ENCODE measurements at places on chromosomes 4 and X. TPM values are rescaled to one million over a fixed set of nuclear protein-coding genes. Genes with fewer than 3 reads are reported as not detected.

ZNF711 gene
- 2.1 TPM for polyA plus RNA-seq

VCX3A gene
- polyA plus RNA-seq = 0.10 TPM

GPR82 gene
- polyA plus RNA-seq = not detected

IQCM gene
- not detected for polyA plus RNA-seq

WFS1 gene
- 10.7 TPM for polyA plus RNA-seq

ZNF157 gene
- not detected for polyA plus RNA-seq

PAGE2B gene
- polyA plus RNA-seq = not detected

CD40LG gene
- 0.14 TPM for polyA plus RNA-seq

TMEM187 gene
- polyA plus RNA-seq = 14.3 TPM

SLC9A7 gene
- 0.11 TPM for polyA plus RNA-seq

ABCD1 gene
- polyA plus RNA-seq = 7.5 TPM

IQSEC2 gene
- polyA plus RNA-seq = 5.6 TPM

NXT2 gene
- 11.2 TPM for polyA plus RNA-seq

MMRN1 gene
- polyA plus RNA-seq = 4.5 TPM

TRIM61 gene
- polyA plus RNA-seq = 0.38 TPM

CT55 gene
- polyA plus RNA-seq = not detected

PHF8 gene
- polyA plus RNA-seq = 7.1 TPM

SOX3 gene
- not detected for polyA plus RNA-seq

OPHN1 gene
- polyA plus RNA-seq = 3.0 TPM

OTUD6A gene
- polyA plus RNA-seq = not detected

CXCL8 gene
- 1.6 TPM for polyA plus RNA-seq

CCDC120 gene
- polyA plus RNA-seq = 2.4 TPM

ITIH6 gene
- polyA plus RNA-seq = not detected

FOXO4 gene
- 11.4 TPM for polyA plus RNA-seq

FAM200B gene
- 42.6 TPM for polyA plus RNA-seq

TIGD2 gene
- polyA plus RNA-seq = 1.5 TPM

TCEAL6 gene
- 0.16 TPM for polyA plus RNA-seq

USP51 gene
- 0.67 TPM for polyA plus RNA-seq

CXCR3 gene
- polyA plus RNA-seq = 0.12 TPM

ARL13A gene
- not detected for polyA plus RNA-seq

SH3RF1 gene
- polyA plus RNA-seq = 8.1 TPM

XAGE3 gene
- not detected for polyA plus RNA-seq

GPR173 gene
- 2.2 TPM for polyA plus RNA-seq

DMP1 gene
- 0.03 TPM for polyA plus RNA-seq

TCEAL2 gene
- 1.7 TPM for polyA plus RNA-seq

AWAT2 gene
- polyA plus RNA-seq = not detected

RASGEF1B gene
- 10.8 TPM for polyA plus RNA-seq

NAT8L gene
- 68.4 TPM for polyA plus RNA-seq

GRIA2 gene
- 0.48 TPM for polyA plus RNA-seq

MAGIX gene
- polyA plus RNA-seq = 3.3 TPM

GUCY1A1 gene
- polyA plus RNA-seq = 6.1 TPM

PAGE4 gene
- polyA plus RNA-seq = not detected

SSX2B gene
- polyA plus RNA-seq = not detected

PCDH18 gene
- polyA plus RNA-seq = 11.7 TPM

MGARP gene
- 0.07 TPM for polyA plus RNA-seq
